ENCODE measurements at places on chromosomes 6 and 20.

GRCh38 chr20:58198384-58198783 is 30.1 kb downstream of the ANKRD60 start:
- no peak for DNase-seq

- DNase-seq = no peak
Observed at GRCh38 chr6:123215211-123215610, 219.2 kb downstream of the CLVS2 start.

DNA sequence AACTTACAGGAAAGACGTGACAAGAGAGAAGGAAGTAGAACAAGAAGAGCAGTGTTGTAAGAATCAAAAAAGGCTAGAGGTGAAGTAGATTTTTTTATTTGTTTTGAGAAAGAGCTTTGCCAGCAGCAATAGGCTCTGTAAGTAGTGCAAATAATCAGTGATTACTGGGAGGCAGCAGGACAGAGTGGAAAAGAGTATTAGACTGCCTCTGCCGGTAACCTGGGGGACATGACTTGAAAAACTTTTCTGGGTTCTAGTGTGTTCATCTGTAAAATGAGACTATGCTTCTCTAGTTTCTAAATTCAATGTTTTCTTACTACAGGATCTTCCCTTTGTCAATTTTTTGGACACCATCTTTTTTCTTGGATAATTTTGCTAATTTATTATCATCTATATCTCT is 5.8 kb upstream of the IRAK1BP1 start:
- DNase-seq = no peak

- DNase-seq = no peak
Observed at GRCh38 chr6:64084185-64084663, 448.6 kb downstream of the PHF3 start.

DNA sequence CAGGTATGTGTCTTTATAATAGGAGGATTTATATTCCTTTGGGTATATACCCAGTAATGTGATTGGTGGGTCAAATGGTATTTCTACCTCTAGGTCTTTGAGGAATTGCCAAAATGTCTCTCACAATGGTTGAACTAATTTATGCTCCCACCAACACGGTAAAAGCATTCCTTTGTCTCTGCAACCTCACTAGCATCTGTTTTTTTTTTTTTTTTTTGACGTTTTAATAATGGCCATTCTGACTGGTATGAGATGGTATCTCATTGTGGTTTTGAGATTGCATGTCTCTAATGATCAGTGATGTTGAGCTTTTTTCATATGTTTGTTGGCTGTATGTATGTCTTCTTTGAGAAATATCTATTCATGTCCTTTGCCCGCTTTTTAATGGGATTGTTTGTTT is 144.9 kb upstream of the RGS17 start:
- no peak for DNase-seq
